ENCODE measurements at places on chromosomes 5 and 9. TPM values are rescaled to one million over a fixed set of nuclear protein-coding genes. Genes with fewer than 3 reads are reported as not detected.

Gene SH2D3C
- 28.1 TPM for total RNA-seq

Gene SNX18
- total RNA-seq, result 35.3 TPM

Gene TBC1D9B
- 128 TPM for total RNA-seq

Gene PCDHGA5
- 2.7 TPM for total RNA-seq

Gene EDIL3
- total RNA-seq, result 3.7 TPM

Gene IL9
- not detected for total RNA-seq

Gene PTGR1
- total RNA-seq, result 53.0 TPM

Gene STOM
- total RNA-seq, result 620 TPM

DNA sequence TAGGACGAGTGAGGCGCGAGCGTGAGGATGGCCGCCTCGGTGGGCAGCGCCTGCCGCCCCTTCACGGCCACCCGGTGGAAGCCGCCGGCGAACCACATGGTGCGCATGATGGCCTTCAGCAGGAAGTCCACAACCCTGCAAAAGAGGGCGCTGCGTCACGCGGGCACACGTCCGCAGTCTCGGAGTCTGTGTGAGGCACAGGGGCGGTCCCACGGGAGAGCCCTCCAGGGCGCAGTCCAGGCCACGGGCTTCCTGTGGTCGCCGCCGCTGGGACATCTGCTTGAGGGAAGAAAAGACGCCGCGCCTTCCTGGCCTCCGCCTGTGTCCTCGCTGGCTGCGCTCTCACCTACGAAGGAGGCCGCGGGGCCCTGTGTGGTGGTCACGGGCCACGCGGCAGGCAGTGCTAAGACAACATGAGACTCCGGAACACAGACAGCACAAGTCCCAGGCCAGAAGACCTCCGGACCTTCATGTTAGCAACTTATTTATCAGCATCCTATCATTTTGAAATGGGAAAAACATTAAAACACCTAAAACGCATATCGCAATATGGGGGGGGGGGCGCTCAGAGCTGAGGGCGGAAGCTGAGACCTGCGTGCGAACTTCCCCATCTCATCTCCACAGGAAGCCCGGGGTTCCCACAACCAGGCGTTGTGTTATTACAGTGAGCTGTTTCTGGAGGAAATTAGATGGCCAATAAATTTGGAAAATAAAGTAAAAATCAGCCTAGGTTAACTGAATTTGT, 28.8 kb downstream of the LPCAT1 start:
- no peak for DNase-seq

DNA sequence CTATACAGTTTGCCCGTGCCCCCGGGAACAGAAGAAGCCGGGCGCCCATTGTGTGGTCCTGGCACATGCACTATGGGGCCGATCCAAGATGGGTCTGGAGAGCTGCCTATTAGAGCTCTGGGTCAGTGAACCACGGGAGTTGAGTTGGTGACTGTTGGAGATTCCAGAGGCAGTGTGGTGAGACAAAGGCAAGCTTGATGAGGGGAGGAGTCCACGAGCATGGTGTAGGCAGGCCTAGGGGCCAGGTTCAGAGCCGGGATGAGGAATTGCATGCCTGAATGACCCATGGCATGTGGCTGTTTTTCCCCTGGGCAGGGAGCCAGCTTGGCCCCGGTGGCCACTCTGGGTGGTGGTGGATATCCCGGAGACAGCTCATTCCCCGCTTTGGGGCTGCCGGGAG, 84.4 kb upstream of the STC2 start:
- DNase-seq, result no peak

- no peak for DNase-seq
Measured at GRCh38 chr5:43693411-43693810, 90.4 kb downstream of the NNT start.

GRCh38 chr5:132909702-132910101, 36.2 kb downstream of the LEAP2 start:
- no peak for DNase-seq

DNA sequence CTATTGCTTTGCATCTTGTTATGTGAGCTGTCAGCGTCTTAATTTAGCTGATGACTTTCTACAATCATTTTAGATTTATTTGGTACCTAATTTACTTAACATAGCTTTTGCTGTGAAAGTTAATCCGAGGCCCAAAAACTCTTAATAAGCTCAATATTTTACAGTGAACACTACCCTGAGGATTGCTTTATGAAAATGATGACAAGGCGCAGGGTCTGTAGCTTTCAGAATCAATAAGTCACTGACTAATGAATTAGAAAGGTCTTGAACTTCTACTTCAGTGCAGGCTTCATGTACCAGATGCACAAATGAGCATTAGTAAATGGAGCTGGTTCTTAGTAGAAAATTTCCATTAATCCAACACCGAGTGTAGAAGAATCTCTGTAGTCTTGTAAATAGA, 81.4 kb upstream of the ZNF366 start:
- no peak for DNase-seq

GRCh38 chr9:90783552-90783951, 18.1 kb upstream of the SYK start:
- DNase-seq, result no peak

- no peak for DNase-seq
Measured at GRCh38 chr9:6405371-6405770, 7.6 kb upstream of the UHRF2 start.

DNA sequence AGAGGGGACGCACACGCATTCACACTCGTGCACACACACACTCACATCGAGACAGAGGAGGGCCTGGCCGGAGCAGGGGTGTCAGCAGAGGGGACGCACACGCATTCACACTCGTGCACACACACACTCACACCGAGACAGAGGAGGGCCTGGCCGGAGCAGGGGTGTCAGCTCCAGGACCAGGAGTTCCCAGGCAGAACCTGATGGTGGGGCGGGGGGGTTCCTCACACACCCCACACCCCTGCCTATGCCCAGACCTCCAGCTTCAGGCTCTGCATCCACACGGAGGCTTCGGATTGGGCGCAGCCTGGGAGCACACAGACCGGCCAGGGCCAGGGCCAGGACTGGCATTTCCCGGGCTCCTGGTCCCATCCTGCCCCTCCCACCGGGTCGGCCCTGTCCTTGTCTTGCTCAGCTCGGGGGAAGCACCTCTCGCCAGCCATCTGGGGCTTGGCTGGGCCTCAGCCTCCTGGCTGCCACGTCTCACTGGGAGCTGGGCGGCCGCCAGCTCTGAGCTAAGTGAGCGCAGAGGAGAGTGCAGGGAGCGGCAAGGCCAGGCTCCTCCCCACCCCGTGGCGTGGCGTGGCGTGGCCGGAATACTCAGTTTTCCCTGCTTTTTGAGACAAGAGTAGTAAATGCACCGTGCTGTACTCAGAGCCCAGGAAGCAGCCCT, 31.3 kb downstream of the ADAMTS2 start:
- no peak for DNase-seq

DNA sequence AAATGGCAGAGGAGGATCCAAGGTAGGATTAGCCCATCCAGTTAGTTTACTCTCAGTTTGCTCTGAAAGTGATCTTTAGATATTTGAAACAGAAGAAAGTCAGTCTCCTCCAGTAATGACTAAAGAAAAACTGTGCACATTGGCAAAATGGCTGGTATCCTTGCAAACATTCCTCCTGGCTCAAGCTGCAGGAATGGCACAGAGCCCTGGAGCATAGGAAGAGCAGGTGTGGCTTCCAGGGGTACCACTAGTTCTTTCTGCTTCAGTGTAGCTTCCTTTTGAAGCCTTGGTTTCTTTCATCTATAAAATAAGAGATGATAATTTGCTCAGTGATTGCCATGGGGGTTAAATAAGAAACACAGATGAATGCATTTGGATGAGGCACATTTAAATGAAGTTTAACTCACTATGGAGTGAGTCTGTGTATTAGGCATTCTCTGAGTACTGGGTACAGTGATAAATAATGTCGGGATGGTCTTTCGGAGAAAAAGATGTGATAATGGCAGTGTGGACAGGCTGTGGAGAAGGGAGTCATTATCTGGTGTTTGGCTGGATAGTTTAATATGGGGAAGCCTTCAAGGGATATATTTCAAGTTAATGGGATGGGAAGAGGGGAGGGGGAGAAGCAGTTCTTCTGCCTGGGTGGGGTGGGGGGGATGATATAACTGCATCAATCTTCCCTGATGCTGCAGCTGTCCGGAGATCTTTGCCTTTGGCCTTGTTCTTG, 217.3 kb upstream of the KLF4 start:
- no peak for DNase-seq

DNA sequence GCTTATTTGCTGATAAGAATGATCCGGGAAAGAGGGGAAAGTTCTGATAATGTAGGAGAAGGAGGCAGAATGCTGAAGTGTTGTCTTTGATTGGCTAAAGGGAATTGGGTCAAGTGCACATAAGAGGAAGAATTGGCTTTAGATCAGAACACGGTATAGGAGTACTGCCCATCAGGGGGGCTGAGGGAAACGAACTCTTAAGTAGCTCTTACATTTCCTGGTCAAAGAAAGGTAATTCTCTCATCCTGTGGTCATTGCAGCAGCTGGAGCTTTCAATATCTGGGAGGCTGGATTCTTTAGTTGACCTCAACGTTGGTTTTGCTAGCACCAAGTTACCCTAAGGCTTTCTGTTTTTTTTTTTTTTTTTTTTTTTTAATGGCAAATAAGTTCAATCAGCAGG, 178.7 kb upstream of the NR3C1 start:
- no peak for DNase-seq

- DNase-seq, result no peak
Measured at GRCh38 chr5:109644829-109645228, 44.9 kb upstream of the MAN2A1 start.
